IPS-NIHi11 (cell line): ENCODE measurements at places on chromosomes 4 and X.
A peak's percentile ranks its signal among the peaks of the same experiment; 100 is the strongest.

DNA sequence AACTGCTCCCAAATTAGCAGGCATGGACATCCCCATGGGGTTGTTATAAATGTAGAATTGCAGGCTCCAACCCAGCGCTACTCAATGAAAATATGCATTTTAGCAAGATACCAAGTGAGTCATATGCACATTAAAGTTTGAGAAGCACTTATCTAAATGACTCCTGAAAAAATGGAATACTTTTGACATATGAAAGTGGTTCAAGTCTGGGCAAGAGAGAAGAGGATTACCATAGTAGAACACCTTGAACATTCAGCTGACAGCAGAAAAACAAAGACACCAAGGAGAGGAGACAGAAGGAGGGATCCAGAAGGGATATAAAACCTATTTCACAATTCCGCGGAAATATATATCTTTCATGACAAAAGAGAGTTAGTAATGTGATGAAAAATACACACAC is 63.2 kb upstream of the CT83 start:
- no peak for DNase-seq

GRCh38 chr4:157421365-157421764 is 200.8 kb downstream of the GRIA2 start:
- DNase-seq = no peak

GRCh38 chr4:79996851-79997250 is 76.2 kb downstream of the ANTXR2 start:
- DNase-seq = no peak

GRCh38 chrX:133380711-133381619 is 34.3 kb downstream of the GPC4 start:
- no peak for DNase-seq

- DNase-seq = no peak
Observed at GRCh38 chrX:45758738-45759397, 558.2 kb upstream of the DIPK2B start.

DNA sequence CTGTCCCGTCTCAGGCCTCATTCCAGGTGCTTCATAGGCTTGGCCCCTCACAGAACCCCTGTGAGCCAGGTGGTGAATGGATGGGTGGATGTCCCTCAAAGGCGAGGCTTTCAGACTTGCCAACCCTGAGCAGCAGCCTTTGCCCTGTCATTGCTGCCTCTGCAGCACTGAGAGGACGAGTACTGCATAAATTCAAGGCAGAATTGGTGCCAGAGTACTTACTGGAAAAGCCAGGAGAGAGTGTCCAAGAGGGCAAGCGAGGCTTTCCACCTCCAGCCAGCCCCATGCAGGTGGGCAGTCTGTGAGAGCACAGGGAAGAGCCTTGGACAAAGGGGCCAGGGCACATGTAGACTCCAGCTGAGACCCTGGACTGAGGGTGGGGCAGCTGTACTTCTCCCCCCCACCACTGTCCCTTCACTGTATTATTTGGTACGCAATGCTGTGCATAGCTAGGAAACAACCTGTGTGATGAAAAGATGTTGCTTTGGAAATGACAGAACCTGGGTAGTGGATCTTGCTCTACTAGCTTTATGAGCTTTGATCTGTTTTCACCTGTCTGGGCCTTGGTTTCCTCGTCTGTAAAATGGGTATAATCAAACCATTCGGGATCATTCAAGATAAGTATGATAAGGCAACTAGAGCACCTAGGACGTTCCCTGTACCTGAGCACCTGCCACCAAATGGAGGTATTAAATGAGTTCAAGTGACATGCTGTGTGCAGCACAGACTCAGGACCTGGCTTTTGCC is 224.9 kb upstream of the PSAPL1 start:
- DNase-seq = no peak

DNA sequence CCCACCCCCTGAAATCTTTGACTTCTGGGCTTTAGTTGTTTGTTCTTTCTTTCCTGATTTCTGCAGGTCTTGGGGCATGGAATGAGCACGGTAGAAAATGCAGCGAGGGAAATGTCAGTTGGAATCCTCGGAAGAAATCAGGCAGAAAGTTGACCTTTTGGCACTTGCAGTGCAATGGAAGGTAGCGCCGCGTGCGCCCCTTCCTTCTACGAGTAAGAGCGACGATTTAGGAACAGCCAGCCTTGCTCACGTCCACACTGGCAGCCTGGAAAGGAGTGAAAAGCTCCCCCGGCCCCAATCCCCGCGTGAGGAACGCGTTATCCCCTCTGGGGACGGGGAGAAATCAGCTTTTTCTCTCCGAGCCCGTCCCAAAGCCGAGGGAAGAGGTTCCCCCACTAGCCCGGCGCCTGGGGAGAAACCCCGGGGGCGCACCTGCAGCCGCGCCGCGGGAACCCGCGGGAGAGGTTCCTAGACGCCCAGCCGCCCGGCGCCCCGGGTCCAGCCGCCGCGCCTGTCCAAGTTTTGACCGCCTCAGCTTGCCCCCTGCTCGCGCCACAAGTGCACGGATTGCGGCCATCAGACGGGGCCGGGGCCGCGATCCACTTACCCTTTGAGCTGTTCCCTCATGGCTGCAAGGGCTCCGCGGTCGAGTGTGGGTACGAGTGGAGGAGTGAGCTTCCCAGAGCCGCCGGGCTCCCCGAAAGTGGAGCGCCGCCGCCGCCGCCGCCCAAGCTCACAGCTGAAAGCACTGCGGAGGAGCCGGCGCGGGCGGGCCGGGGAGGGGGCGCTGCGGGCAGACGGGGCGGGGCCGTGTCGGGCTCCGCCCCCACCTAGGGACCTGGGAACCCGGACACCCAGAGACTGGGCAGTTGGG is 194.6 kb upstream of the FTHL17 start:
- DNase-seq = peak; percentile 78

DNA sequence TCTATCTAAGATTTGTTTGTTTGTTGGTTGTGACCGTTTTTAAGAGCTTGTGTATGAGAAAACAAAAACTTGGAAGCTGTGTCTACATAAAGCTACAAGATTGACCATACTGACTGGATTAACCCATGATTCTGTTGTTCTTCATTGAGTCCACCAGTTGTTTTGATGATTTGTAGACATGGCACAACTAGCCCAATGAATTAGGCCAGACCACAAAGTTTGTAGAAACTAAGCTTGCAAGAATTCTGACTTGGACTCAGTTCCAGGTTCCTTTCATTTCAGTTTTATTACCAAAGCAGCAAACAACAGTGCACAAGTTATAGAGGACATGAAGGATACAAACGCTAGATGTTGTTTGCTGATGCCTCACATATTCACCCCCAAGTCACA is 119.3 kb downstream of the RASGEF1B start:
- no peak for DNase-seq

DNA sequence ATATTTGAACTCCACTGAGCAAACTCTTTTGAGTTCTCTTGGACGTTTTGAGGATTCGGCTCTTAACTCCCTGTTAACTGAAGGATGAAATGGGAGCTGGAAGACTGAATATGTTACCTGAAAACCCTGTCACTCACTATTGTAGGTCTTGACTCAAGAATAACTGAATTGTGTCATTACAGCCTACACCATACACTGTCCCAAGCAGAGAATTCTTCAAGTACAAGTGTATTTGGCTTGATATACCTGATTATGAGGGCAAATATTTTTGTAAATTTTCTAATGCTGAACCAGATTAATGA is 276.1 kb downstream of the CFAP299 start:
- no peak for DNase-seq

GRCh38 chr4:126520731-126521130 is 1112.0 kb upstream of the INTU start:
- no peak for DNase-seq

- DNase-seq = no peak
Observed at GRCh38 chr4:65515646-65516045, 154.6 kb downstream of the EPHA5 start.

DNA sequence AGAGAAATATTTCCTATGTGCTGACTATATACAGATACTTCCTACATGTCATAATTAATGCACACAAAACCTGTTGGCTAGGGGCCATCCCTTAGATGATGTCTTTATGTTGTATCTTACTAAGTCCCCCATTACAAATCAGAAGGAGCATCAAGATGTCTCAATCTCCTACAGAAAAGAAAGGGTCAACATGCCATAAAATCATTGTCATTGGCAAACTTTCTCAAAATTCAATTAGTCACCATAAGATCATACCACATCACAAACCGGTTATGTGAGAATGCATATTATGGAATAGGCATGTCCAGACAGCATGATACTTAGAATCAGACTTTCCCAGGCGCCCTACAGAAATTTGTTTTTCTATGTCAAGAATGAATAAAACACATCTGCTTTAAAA is 175.2 kb upstream of the TET2 start:
- DNase-seq = no peak

- no peak for DNase-seq
Observed at GRCh38 chrX:23737413-23737812, 5.7 kb downstream of the ACOT9 start.

DNA sequence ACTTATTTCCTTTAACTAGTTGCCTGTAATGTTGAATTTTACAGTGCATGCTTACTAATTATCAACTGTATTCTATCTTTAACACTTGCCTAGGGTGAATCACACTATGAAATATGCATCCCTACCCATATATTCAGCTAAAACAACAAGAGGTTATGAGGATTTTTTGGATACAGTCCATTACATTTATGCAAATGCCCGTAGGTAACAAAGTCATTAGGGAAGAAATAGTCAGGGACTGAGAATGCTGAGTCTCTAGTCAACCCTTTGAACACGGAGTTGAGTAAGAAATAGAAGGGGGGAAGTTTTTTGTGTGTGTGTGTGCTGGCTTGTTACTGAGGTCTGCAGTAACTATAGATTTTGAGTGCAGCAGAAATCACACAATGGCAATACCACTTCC is 26.1 kb upstream of the CBLL2 start:
- DNase-seq = no peak

- no peak for DNase-seq
Observed at GRCh38 chr4:169557061-169557636, 55.2 kb downstream of the NEK1 start.

- no peak for DNase-seq
Observed at GRCh38 chrX:130566028-130566683, 164.4 kb downstream of the RBMX2 start.

GRCh38 chr4:94828882-94829281 is 71.1 kb downstream of the BMPR1B start:
- no peak for DNase-seq

DNA sequence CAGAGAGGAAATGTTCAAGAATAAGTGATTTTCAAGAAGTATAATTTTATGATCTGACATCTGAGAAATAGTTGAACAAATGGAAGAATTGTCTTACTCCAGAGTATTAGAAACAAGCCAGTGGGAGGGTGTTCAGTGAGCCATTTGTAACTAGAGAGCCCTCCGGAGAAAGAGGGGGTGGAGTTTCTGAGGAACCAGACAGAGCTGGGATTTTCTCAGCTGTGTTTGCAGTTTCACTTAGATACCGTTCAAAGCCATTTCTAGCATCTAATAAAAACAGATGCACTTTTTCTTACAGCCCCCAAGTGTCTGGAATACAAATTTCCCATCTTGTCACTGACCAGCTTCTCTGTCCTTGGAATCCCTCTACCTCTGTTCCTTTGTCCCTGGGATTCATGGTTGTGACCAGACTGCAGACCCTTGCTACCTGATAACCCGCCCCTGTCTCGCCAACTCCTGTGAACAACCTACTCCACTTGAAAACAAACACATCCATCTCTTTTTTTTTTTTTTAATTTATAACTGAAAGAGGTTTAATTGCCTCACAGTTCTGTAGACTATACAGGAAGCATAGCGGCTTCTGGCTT is 132.8 kb upstream of the KLF3 start:
- peak; percentile 45 for DNase-seq

DNA sequence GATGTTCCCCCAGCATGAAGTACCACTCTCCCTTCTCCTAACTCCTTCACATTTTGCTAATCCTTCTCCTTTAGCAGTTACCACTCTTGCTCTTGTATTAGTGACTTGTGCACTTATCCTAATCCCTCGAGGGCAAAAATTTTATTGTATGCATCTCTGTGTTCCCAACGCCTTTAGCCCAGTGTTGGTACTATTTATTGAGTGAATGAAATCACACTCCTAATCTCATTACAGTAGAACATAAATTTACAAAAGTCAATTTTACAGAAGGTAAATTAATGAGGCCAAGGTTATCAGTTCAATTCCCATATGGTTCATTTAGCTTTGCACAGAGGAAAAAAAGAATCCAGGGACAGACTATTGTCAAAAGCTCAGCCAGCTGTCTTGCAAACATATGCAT is 178.4 kb downstream of the NR3C2 start:
- no peak for DNase-seq

DNA sequence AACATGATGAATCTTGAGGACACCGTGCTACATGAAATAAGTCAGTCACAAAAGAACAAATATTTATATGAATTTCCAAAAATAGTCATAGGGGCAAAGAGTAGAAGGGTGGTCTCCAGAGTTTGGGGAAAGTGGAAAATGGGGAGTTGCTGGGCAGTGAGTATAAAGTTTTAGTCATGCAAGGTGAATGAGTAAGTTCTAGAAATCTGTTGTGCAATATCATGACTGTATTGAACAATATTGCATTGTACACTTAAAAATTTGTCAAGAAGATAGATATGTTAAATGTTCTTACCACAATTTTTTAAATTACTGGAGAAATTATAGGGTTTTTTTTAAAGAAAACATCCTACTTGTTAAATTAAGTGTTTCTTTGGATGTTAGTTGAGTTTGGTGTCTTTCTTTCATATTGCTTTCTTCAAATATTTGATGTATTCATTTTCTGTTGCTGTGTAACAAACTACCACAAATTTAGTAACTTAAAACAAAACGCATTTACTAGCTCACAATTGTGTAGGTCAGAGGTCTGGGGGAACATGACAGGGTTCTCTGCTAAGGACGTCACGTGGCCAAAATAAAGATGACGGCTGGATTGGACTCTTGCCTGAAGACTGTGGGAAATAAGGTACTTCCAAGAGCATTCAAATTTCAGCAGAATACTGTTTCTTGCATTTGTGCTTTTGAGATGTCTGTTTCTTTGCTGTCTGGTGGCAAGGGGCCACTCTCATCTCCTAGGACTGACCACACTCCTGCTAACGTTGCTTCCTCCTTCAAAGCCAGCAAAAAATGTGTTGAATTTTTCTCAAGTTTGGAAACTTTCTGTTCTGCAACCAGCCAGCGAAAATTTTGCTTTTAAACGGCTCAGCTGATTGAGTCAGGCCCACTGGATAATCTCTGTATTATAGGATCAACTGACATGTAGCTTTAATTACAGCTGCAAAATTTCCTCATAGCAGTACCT is 76.7 kb downstream of the CPEB2 start:
- no peak for DNase-seq

DNA sequence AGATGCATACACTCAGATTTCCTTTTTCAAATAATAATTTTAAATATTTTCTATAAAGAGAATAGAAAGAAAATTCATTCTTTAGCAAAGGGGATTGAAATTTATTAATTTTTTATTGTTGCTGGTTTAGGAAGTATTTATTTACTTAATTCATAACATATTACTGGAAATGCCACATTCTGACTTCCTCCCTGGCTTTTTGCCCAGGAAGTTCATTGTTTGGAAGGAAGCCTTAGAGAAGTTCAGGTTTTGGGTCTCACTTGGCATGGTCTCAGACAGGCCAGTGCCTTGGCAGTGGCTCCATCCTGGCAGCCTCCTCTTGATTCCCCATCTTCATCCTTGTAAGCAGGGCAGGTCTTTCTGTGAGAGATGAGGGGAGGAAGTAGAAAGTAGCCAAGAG is 50.5 kb downstream of the IL15 start:
- DNase-seq = peak; percentile 13

- no peak for DNase-seq
Observed at GRCh38 chr4:156778093-156778492, 193.5 kb downstream of the PDGFC start.
